Stimulated activated CD4-positive, alpha-beta T cell treated with anti-CD3 and anti-CD28 coated beads, Interleukin-1b, Interleukin-23, amount 100 ng/mL, for 48 hours (primary cell): ENCODE measurements at places on chromosomes 7 and 10.

DNA sequence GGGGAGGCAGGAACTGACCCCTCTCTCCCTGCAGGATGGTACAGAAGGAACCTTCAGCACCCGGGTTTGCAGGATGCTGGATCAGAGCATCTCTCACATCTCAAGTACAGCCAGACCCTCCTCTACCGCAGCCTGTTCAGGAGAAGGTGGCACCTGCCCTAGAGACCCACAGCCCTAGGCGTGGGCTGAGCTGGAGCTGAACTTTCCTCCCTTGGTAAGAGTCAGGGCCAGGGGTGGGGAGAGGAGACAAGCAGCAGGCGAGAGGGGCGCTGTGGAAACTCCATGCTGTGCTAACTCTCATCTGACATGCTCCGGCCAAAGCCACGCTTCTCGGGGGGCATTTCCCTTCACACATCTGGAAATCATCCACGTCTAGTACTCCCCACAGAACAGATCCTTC, 154.4 kb downstream of the DIP2C start:
- DNase-seq = no peak

- DNase-seq = no peak
Measured at GRCh38 chr7:151264615-151265014, 16.1 kb upstream of the SMARCD3 start.

GRCh38 chr7:5296611-5297226, 14.0 kb downstream of the SLC29A4 start:
- peak; percentile 68 for DNase-seq

GRCh38 chr7:17408245-17408903, 109.9 kb downstream of the AHR start:
- no peak for DNase-seq

DNA sequence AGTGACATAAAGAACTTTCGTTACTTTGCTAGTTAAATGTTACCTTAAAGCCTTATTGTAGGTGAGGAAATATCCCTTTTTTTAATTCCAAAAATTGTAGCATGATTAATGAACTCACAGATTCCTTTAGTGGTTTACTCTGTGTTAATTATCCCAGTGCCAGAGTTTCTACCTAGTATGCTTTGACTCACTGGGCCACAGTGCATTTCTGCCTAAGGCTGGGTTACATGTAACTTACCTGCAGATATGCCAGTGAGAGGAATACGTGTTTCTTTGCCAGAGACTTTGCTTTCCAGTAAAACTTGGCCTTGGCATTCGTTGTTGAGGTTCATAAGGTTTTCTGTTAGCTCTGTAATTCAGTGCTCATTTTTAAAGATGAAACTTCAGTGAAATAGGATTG, 380.8 kb upstream of the LRGUK start:
- no peak for DNase-seq

- no peak for DNase-seq
Measured at GRCh38 chr7:78438433-78438832, 639.9 kb downstream of the PHTF2 start.

DNA sequence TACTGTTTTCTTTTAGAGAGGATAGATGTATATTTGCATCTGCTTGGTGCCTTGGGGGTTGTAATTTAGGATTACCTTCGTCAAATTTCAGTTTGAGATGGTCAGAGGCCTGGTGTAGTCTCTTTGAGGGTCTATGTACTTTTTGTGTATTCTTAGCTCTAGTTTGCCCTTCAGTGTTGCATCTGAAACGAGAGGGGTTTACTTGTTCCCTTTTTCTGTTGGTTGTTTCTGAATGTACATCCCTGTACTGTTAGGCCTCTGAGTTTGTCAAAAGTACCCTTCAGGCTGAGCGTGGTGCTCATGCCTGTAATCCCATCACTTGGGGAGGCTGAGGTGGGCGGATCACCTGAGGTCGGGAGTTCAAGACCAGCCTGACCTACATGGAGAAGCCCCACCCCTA, 60.0 kb downstream of the MLLT10 start:
- DNase-seq = no peak

DNA sequence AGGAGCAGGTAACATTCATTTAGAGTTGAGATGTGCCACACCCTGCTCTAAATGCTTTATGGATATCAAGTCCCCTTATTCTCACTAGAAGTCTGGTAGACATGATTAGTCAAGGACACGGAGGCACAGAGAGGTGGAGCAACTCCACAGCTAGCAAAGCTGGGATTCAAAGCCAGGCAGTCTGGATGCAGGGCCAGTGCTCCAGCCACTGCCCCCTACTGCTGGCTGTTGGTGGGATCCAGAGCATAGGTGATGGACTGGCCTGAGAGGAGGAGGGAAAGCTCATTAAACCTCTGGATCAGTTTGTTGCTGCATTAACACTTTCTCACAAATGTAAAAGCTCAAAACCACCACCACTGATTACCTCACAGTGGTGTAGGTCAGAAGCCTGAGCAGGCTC, 22.6 kb upstream of the KBTBD2 start:
- DNase-seq = no peak

DNA sequence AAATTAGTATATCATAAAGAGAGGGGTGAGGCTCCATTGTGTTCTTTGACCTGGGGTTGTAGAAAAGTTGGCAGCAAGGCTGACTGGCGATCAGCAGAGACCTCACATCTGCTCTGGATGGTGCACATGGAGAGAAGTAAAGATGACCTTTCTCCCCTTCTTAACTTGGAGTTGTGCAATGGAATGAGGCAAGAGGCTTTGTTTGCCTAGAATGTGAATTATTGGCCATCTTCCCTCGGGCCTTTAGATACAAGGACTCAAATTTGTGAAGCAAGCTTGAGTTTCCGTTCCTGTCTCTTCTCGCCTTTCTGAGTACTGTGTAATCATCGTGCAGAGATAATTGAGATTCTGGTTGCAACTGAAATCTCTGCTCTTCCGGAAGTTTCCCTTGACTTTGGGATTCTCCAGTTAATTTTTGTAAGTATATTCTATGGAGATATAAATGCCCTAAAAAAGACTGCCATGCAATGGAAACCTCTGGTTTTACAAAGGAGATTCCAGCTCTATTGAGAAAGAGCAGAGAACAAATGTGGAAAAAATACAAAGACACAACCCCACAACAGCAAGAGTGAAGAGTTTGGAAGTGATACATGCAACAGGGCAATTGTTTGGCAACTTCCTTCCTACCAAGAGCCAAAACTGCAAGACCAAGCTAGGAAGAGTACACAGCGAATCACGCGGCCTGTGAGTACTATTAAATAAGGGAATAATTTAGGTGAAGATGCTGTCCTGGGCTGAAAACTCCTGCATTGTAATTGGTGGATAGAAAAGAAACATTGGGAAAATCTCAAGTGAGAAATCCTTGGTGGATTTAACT, 542.3 kb upstream of the NRP1 start:
- DNase-seq = no peak

- no peak for DNase-seq
Measured at GRCh38 chr10:79063071-79063491, 5.7 kb upstream of the ZMIZ1 start.

- DNase-seq = no peak
Measured at GRCh38 chr7:117402109-117402508, 25.2 kb downstream of the ASZ1 start.

- no peak for DNase-seq
Measured at GRCh38 chr7:155560196-155560885, 14.0 kb upstream of the CNPY1 start.

DNA sequence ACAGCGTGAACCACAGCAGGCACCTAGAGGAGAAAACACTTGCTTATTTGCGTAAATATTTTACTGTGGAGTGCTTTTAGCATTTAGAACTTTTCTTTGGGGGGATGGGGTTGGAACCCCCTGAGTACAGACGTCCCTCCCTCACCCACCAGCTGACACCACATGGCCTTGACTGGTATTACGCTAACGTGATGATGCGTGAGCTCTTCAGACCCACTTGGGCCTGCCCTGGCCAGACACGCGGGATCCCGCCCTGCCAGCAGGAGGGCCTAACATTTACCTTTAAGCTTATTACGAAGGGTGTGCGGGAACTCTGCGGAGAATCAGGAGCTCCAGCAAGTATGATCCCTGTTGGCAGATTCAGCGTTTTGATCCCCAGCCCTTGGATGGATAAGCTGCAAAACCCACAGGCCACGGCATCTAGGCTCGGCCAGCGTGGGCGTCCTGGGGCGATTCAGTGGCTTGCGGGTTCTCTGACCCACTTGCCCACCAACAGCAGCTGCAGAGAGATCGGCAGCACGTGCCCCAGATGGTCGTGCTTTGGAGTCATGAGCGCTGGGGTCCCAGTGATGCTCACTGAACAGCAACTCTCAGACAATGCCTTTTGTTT, 545.5 kb upstream of the FOXK1 start:
- no peak for DNase-seq

DNA sequence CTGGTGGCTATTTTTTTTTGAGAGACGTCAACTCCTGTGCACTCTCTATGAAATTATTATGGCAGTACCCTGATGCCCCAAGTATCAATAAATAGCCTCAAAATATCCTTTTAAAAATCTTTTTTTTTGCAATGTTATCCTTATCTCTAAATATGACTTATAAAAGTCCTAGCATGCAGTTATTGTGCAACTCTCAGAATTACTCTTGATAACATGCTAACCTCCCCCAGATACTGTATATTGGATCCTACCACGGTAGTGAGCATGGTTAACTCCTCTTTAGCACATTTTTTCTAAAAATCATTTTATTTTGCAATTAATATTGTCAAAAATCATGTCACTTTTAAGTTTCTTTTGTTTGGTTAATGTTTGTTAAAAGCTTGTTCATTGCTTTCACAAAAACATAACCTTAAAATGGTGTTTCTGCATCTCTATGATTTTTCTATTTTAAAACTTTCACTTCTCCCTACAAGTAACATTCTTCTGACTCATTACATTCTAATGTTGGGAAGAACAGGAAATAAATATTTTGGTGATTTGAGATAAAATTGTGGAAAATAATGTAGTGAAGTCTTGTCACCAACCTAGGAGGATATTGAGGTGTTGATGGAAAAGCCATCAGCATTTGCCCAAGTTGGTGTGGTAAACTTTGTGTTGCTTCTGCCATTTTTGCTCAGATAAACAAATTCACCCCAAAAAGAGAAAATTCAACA, 42.1 kb upstream of the ADRA2A start:
- DNase-seq = no peak

DNA sequence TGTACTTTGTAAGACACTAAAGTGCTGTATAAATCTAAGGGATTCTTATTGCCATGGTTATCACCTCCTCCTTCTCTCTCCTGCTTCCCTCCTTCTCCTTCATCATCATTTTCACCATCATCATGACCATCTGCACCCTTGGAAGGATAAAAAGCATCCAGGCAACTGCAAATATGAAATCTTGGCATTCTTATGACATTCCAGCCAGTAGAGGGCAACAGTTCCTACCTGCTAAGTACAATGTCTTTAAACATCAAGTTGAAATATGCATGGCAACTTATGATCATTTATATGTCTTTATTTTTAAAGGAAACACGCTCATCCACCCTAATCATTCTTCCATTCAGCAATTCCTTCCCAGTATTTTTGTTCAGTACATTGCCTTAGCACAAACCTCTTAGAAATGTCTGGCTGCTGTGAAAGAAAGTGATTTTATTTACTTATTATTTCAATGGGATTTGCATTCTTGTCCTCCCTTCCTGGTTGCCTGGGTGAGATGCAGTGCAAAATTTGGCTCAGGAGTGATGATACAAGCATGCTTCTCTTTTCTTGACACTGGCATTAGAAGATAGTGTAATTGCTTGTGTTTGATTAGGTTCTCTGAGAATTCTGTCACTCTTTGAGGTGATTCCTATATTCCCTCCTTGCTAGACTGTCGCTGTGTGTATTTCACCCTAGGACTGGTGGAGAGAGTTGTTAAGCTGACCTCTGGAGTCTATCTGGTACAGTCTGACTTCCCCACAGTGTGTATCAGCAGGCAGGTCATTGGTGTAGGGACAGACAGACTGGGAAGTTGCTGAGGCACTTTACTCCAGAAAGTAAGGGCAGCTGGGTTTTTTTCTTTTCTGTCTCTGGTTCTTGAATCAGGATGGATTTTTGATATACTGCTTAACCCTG, 188.5 kb upstream of the BMPER start:
- DNase-seq = no peak

DNA sequence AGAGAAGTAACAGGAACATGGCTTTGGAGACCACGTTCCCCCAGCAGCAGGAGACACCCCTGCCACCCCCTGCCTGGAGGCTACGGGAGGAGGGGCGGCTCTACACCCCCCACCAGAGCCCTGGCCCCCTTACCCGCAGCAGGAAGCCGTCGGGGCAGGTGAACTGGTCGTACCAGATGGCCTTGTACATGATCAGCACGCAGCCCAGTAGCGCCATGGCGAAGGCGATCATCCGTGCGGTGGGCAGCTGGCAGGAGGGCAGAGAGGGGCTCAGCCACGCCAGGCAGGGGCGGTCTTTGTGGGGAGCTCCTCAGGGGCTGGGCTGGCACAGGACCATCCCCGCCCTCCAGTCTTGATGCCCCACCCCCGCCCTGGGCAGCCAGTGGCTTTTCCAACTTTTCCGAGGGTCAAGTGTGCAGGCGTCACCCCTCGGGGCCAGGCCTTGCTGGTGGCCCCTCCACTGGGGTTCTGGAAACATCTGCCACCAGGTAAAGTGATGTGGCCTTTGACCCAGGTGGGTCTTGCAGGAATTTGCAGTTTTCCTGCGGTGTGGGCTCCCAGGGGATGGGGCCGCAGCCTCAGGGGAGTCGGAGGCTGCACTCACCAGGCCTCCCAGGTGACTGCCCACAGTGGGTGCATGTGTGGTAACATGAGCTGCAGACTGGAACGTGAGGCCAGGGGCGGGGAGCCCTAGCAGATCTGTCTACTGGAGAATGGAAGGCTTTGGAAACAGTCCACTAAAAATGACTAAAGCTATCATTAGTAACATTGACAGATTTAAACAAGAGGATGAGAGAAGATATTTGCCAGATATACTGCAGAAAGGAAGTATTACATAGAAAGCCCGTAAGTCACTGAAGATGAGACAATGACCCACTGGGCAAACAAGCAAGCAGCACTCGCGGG, 9.7 kb downstream of the CALY start:
- no peak for DNase-seq

- no peak for DNase-seq
Measured at GRCh38 chr10:124477614-124478363, 16.2 kb downstream of the LHPP start.
